ENCODE measurements at places on chromosomes 5 and 9.
A peak's percentile ranks its signal among the peaks of the same experiment; 100 is the strongest.

- peaks cover 5% of the 10 kb centered on the region for H3K36me3 ChIP-seq
- peaks cover 43% of the 10 kb centered on the region for H3K27me3 ChIP-seq
- ATAC-seq, result no peak
- no peak overlapping the region for H3K4me3 ChIP-seq
These were observed 52.1 kb upstream of the PITX1 start for GRCh38 chr5:135085936-135086725.

DNA sequence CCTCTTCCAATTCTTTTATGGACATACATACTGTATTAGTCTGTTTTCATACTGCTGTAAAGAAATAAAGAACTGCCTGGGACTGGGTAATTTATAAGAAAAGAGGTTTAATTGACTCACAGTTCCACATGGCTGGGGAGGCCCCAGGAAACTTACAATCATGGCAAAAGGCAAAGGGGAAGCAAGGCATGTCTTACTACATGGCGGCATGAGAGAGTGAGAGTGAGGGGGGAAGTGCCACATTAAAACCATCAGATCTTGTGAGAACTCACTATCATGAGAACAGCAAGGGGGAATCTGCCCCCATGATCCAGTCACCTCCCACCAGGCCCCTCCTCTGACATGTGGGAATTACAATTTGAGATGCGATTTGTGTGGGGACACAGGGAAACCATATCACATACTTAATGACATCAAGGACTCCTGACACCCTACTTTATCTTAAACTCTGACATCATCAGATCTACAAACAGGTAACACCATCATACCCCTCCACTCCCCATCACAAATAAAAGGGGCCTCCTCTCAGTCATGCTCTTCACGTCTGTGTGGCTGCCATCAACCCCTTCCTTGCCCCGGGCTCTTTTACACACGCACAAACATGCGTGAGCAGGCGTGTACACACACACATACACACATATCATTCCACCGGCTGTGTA, 9.7 kb downstream of the ANKRD33B start:
- no peak for ATAC-seq
- peak overlapping the region; percentile 42 for H3K27ac ChIP-seq
- H3K27me3 ChIP-seq, result no peaks in the 10 kb centered on the region

- H3K27ac ChIP-seq, result no peak overlapping the region
- H3K4me3 ChIP-seq, result no peak overlapping the region
- ATAC-seq, result no peak
These were observed 187.9 kb downstream of the FER start for GRCh38 chr5:108935611-108936010.

- peaks cover 11% of the 10 kb centered on the region for H3K4me1 ChIP-seq
- no peak for ATAC-seq
- peaks cover 30% of the 10 kb centered on the region for H3K27me3 ChIP-seq
- no peak overlapping the region for H3K27ac ChIP-seq
- H3K4me3 ChIP-seq, result no peak overlapping the region
These were observed 289.2 kb downstream of the ZSWIM6 start for GRCh38 chr5:61621202-61621650.

- no peaks in the 10 kb centered on the region for H3K36me3 ChIP-seq
- ATAC-seq, result peak; percentile 27
- no peaks in the 10 kb centered on the region for H3K4me1 ChIP-seq
- H3K27me3 ChIP-seq, result no peaks in the 10 kb centered on the region
These were observed 25.4 kb downstream of the TYRP1 start for GRCh38 chr9:12718482-12719026.

DNA sequence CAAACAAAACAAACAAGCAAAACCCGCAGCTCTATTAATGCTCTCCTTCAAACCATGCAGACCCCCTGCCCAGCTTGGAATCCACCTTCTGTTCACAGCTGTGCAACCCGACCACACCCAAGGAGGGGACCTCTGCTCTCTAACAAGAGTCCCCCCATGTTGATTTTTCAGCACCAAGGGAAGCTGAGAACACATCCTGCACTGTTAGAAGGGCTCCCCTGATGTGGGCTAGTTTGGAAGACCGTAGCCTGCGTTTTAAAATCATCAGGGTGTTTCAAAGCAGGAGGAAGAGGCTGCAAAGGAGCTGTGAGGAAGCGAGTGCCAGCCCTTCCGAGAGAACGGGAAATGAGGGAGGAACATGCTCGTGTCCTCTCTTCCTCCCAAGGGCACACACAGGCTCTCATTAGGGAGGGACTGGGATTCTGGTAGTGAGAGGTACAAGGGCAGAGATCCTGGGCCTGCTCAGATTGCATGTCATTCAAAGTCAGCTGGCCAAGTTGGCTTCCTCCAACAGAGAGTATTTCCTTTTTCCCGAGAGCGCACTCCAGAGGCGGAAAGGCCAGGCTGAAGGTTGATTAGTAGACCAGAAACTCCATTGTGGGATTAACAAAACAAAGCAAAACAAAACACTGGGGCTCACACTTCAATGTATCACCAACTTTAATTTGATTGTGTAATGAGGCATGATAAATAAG, 185.9 kb downstream of the SEMA6A start:
- H3K4me3 ChIP-seq, result no peak overlapping the region
- H3K27ac ChIP-seq, result no peak overlapping the region
- ATAC-seq, result no peak
- peaks cover 68% of the 10 kb centered on the region for H3K36me3 ChIP-seq
- no peaks in the 10 kb centered on the region for H3K4me1 ChIP-seq

DNA sequence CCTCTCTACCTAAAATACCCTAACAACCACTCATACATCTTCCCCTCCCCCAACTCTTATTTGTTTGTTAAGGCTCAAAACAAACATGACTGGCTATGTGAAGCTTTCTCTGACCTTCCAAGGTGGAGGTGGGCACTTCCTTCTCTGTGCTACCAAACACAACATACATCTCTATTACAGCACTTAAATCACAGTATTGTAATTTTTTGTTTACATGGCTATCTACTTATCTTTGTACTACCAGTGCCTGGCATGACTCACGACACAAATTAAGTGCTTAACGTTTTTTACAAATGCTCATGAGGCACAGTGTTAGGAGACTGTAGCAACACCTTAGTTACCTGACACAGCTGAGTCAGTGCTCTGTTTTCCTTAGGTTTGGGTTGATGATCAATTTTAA, 18.6 kb downstream of the HOMER1 start:
- ATAC-seq, result no peak
- no peak overlapping the region for H3K4me3 ChIP-seq

DNA sequence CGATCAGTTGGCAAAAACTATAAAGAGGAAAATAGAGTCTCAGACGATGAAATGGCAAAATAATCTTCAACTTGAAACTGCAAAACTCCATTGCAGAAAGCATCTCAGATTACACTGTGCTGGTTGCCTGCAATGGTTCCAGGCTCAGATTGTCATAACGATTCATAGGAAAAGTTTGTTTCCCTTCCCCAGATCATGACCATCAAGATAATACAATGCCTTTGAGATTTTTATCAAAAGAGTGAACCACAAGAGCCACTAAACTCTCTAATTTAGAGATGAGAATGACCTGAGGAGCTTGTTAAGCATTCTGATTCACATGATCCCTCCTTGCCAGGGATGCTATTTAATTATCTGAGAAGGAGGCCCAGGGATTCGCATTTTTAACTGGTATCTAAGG, 52.6 kb upstream of the ITGA1 start:
- H3K4me3 ChIP-seq, result no peak overlapping the region
- H3K27ac ChIP-seq, result no peak overlapping the region
- ATAC-seq, result no peak
- H3K36me3 ChIP-seq, result no peaks in the 10 kb centered on the region
- no peaks in the 10 kb centered on the region for H3K4me1 ChIP-seq

- no peak overlapping the region for H3K4me3 ChIP-seq
- H3K27ac ChIP-seq, result no peak overlapping the region
- peaks cover 29% of the 10 kb centered on the region for H3K27me3 ChIP-seq
- no peaks in the 10 kb centered on the region for H3K36me3 ChIP-seq
These were observed 71.9 kb downstream of the ACTL7B start for GRCh38 chr9:108783731-108784495.

GRCh38 chr5:6576861-6577501, 55.9 kb downstream of the NSUN2 start:
- no peaks in the 10 kb centered on the region for H3K4me1 ChIP-seq
- H3K36me3 ChIP-seq, result no peaks in the 10 kb centered on the region
- no peak overlapping the region for H3K4me3 ChIP-seq
- peaks cover 37% of the 10 kb centered on the region for H3K27me3 ChIP-seq
- no peak for ATAC-seq

DNA sequence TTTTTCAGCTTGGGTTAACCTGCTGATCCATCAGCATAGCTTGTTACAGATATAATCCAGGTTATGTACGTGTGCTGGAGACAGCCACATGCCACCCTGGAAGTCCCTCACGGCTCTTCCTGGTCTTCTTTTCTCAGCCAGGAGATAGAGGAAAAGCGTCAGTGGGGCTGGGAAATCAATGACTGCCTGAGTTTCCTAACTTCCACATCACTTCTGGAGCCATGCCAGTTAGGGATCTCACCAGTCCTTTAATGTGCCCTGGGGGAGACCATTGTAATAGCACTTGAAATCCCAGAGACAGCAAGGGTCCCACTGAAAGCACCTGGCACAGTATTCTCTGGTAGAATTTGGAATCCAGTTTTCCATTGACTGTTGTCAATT, 29.2 kb downstream of the ANXA2R start:
- peaks cover 4% of the 10 kb centered on the region for H3K36me3 ChIP-seq
- ATAC-seq, result no peak
- H3K4me3 ChIP-seq, result peak overlapping the region; percentile 92
- no peaks in the 10 kb centered on the region for H3K27me3 ChIP-seq
- peak overlapping the region; percentile 83 for H3K27ac ChIP-seq

DNA sequence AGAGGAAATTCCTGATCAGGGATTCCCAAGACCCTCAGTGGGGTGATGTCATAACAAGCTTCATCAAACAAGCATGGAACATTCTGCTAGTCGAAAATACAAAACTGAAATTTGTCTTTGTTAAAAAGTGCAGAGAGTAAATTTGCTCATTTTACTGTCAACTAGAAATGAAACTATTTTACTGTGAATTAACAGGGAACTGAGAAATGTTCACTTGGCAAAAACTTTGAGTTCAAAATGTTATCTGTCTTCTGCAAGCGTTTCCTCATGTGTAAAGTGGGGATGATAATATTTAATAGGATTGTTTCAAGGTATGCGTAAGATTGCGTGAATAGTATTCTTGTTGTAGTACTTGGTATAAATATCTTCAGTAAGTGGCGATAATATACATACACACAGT, 45.4 kb downstream of the ALDH1A1 start:
- H3K27me3 ChIP-seq, result no peaks in the 10 kb centered on the region
- no peaks in the 10 kb centered on the region for H3K36me3 ChIP-seq
- H3K4me3 ChIP-seq, result no peak overlapping the region
- no peaks in the 10 kb centered on the region for H3K4me1 ChIP-seq
- H3K27ac ChIP-seq, result no peak overlapping the region

- H3K27me3 ChIP-seq, result no peaks in the 10 kb centered on the region
- no peak for ATAC-seq
- no peak overlapping the region for H3K27ac ChIP-seq
- H3K4me1 ChIP-seq, result no peaks in the 10 kb centered on the region
These were observed 697.3 kb downstream of the TLR4 start for GRCh38 chr9:118401546-118401945.

- H3K4me3 ChIP-seq, result no peak overlapping the region
- no peaks in the 10 kb centered on the region for H3K36me3 ChIP-seq
- no peak for ATAC-seq
- no peaks in the 10 kb centered on the region for H3K4me1 ChIP-seq
- no peaks in the 10 kb centered on the region for H3K27me3 ChIP-seq
- H3K27ac ChIP-seq, result no peak overlapping the region
These were observed 370.2 kb downstream of the MTRR start for GRCh38 chr5:8239198-8239597.

DNA sequence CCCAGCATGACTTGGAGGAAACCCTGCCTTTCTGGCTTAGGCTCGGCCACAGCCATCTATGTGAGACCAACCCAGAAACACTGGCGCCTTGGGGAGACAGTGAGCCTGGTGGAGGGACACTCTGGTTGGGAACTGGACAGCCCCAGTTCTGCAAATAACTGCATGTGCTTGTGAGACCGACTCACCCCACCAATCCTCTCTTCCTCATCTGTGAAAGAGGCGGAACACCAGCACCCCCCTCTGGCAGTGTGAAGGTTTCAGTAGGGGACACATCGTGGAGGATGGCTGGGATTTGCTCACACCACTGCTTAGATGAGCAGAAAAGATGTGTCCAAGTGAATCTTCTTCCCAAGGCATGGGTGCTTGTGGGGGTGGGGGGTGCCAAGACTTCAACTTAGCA, 43.4 kb upstream of the N4BP3 start:
- no peaks in the 10 kb centered on the region for H3K36me3 ChIP-seq
- H3K4me3 ChIP-seq, result no peak overlapping the region
- H3K4me1 ChIP-seq, result peaks cover 20% of the 10 kb centered on the region

DNA sequence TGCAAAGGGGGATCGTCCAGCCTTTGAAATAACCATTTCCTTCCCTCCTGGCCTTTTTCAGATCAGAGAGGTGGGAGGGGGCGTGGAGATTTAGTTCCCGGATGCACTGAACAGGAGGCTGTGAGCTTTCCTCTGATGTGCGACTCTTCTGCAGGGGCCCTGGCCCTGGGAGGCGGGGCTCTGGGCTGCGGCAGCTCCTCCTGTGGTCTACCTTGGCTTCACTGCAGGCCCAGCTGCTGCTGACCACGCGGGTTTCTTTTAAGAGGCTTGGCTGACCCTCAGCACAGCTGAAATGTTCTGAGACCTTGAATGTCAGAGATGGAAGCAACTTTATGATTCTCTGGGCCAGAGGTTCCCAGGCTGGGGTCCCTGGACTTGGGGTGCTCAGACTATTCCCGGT, 27.0 kb upstream of the COL15A1 start:
- no peaks in the 10 kb centered on the region for H3K36me3 ChIP-seq
- H3K4me1 ChIP-seq, result no peaks in the 10 kb centered on the region
- no peak overlapping the region for H3K27ac ChIP-seq

- H3K27ac ChIP-seq, result no peak overlapping the region
- H3K4me1 ChIP-seq, result no peaks in the 10 kb centered on the region
- no peaks in the 10 kb centered on the region for H3K36me3 ChIP-seq
- peaks cover 27% of the 10 kb centered on the region for H3K27me3 ChIP-seq
- no peak overlapping the region for H3K4me3 ChIP-seq
- ATAC-seq, result no peak
These were observed 55.6 kb upstream of the COL5A1 start for GRCh38 chr9:134585746-134586706.

DNA sequence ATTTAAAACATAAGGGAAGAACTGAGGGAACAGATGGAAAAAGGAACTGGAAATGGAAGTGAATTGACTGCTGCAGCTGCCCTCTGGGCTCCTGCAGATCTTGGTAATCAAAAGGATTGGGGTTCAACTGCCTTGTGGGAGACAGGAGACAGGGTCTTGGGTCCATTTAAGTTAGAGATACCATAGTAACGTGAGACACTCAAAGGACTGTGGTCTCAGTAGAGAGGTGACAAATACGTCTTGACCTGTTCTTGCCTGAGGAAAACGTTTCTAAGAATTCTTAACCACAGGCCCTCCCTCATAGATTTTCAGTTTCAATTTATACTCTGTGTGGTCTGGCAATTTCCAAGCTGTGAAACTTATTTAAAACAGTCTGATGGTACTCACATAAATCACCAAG, 100.8 kb upstream of the DHFR start:
- H3K4me1 ChIP-seq, result peaks cover 36% of the 10 kb centered on the region
- peak overlapping the region; percentile 80 for H3K27ac ChIP-seq

GRCh38 chr5:148846930-148847329, 20.5 kb downstream of the ADRB2 start:
- H3K4me1 ChIP-seq, result peaks cover 41% of the 10 kb centered on the region
- H3K27ac ChIP-seq, result no peak overlapping the region
- H3K4me3 ChIP-seq, result no peak overlapping the region
- H3K27me3 ChIP-seq, result no peaks in the 10 kb centered on the region
- ATAC-seq, result no peak
- peaks cover 6% of the 10 kb centered on the region for H3K36me3 ChIP-seq

Data from stimulated activated memory B cell treated with anti-CD40 and anti-IgM and Interleukin-4, amounts not matched to agents 10 μg/mL and 1 μg/mL and 100 μg/mL, for 72 hours (primary cell).